ENCODE measurements at places on chromosomes 7 and 10. TPM values are rescaled to one million over a fixed set of nuclear protein-coding genes. Genes with fewer than 3 reads are reported as not detected.

CDHR1 gene
- total RNA-seq = 0.37 TPM

DNA sequence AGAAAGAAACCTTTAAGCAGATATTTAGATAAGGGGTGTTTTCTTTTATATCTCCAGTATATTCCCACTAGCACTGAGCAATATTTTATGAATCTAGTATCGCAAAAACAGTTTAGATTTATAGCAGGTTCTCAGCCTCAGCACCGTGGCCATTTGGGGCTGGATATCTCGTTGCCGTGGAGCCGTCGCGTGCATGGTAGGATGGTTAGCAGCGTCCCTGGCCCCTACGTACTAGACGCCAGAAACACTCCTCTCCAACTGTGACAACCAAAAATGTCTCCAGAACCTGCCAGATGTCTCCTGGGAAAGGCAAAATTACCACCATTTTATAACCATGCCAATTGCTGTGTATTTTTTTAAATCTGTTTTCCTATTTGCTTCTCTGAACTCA, 172.9 kb downstream of the CACNB2 start:
- no peaks in the 10 kb centered on the region for H3K36me3 ChIP-seq
- H3K27me3 ChIP-seq = no peaks in the 10 kb centered on the region
- H3K4me3 ChIP-seq = no peak overlapping the region
- no peak overlapping the region for H3K27ac ChIP-seq
- H3K4me1 ChIP-seq = no peaks in the 10 kb centered on the region

NME8 gene
- not detected for total RNA-seq

DNA sequence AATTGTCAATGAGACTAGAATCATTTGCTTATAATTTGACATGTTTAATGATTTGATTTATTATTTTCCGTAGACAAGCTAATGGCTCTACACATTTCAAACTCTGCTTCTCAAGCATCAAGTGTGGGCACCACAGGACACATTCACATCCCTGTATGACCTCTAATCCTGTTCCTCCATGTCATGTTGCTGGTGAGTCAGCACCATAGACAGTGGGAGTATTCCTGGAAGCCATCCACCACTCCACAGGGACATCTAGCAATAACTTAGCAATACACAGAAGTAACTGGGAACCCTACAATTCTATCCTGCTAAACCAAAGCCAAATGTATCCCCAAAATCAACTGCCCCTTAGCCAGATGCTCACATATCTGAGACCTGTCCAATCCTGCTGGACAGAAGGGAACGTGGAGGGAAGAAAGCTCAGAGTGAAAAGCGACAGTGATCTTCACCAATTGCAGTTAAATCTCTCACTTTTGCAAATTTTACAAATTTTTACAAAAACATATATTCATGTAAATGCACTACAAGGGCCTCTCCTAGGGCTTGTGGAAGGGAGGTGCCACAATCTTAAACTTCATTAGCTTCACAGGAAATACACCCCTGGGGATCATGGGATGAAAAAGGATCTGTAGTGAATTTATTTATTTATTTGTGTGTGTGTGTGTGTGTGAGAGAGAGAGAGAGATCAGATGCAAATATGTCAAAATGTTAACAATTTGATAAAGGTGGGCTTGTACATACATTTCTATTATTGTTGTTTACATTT, 126.5 kb downstream of the GFRA1 start:
- H3K27me3 ChIP-seq = no peaks in the 10 kb centered on the region
- DNase-seq = no peak
- H3K4me3 ChIP-seq = no peak overlapping the region
- H3K36me3 ChIP-seq = no peaks in the 10 kb centered on the region

AGR3 gene
- total RNA-seq = not detected

CDH23 gene
- total RNA-seq = 0.16 TPM

DNA sequence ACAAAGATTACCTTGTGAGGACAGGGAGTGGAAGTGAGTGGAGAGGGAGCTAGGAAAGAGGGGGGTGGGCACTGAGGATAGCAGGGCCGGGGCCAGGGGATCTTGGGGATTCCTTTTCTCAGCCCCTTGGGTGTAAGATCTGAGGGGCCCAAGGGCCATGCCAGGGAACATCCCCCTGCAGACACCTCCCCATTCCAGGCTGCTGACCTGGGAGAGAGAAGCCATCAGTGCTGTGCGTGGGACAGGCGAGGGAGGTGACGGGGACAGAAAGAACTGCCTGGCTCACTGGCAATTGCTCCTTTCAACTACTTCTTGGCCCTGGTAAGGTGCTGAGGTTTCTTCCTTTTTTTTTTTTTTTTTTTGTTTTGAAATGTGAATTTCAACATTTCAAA, 12.0 kb upstream of the BTBD16 start:
- no peaks in the 10 kb centered on the region for H3K36me3 ChIP-seq
- H3K4me3 ChIP-seq = no peak overlapping the region
- no peak for DNase-seq
- no peak overlapping the region for H3K27ac ChIP-seq
- H3K27me3 ChIP-seq = peaks cover 26% of the 10 kb centered on the region

- no peak for DNase-seq
- H3K4me1 ChIP-seq = no peaks in the 10 kb centered on the region
- no peaks in the 10 kb centered on the region for H3K36me3 ChIP-seq
- no peak overlapping the region for H3K4me3 ChIP-seq
Observed at GRCh38 chr10:44749151-44749550, 162.0 kb upstream of the TMEM72 start.

DNA sequence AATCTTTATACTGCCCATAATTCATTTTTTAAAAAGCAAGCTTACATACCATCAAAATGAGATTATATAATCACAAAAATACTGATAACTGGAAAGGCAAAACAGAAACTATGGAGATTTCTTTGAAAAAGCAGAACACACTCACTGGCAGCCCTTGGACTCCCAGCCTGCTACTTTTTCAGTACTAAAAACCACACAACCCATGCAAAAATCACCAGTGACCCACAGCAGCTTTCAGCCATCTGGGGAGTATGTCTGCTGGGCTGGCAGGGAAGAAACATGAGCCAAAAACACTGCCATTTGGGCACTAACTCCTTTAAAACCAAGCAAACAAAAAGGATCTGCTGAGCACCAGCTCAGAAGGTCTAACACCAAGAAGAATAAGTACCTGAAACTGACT, 80.0 kb upstream of the DDC start:
- no peak for DNase-seq
- no peak overlapping the region for H3K27ac ChIP-seq
- H3K4me1 ChIP-seq = peaks cover 23% of the 10 kb centered on the region
- H3K4me3 ChIP-seq = no peak overlapping the region

TAX1BP1 gene
- 61.6 TPM for total RNA-seq

PPRC1 gene
- 79.0 TPM for total RNA-seq

- H3K4me3 ChIP-seq = no peak overlapping the region
- no peaks in the 10 kb centered on the region for H3K4me1 ChIP-seq
- no peaks in the 10 kb centered on the region for H3K27me3 ChIP-seq
- DNase-seq = no peak
Observed at GRCh38 chr7:14805105-14805719, 97.3 kb downstream of the DGKB start.

DNA sequence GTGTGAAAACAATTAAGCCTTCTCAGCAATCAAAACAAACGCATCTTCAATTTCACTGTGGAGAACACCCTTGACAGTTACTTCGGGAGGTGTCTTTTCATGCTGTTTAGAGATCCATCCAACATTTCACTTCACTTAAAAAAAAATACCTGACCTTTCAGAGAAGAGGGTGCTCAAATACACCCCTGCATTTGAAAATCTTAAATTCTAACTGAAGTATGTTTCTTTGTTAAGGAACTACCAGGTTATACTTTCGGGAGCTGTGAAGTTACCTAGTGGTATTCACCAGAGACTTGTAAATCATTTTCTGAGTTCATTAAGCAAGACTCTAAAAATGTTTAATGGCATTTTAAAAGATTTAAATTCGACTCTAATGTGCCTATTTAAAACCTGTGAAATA, 38.8 kb downstream of the CNPY1 start:
- H3K4me3 ChIP-seq = no peak overlapping the region
- H3K36me3 ChIP-seq = peaks cover 2% of the 10 kb centered on the region
- H3K27ac ChIP-seq = no peak overlapping the region
- DNase-seq = no peak

COBL gene
- total RNA-seq = not detected

- peaks cover 47% of the 10 kb centered on the region for H3K27me3 ChIP-seq
- no peak for DNase-seq
- H3K4me1 ChIP-seq = peaks cover 7% of the 10 kb centered on the region
- no peak overlapping the region for H3K27ac ChIP-seq
- H3K36me3 ChIP-seq = no peaks in the 10 kb centered on the region
- no peak overlapping the region for H3K4me3 ChIP-seq
Observed at GRCh38 chr7:122884186-122884585, 2.1 kb downstream of the CADPS2 start.

ZNF33A gene
- total RNA-seq = 21.4 TPM

DNA sequence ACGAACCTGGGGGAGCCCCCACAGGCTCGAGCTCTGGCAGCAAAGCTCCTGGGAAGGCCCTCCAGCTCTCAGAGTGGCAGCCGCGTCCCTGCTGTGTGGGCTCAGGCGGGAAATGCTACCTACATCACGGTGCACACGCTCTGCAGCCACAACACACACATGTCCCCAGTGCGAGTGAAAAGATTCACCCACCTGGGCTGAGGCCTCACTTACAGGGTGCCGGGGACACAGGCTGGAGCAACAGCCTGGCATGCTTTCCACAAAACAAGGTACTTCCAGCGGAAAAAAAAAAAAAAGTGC, 410.4 kb upstream of the FOXK1 start:
- H3K36me3 ChIP-seq = no peaks in the 10 kb centered on the region
- no peak overlapping the region for H3K27ac ChIP-seq
- H3K27me3 ChIP-seq = no peaks in the 10 kb centered on the region

DNA sequence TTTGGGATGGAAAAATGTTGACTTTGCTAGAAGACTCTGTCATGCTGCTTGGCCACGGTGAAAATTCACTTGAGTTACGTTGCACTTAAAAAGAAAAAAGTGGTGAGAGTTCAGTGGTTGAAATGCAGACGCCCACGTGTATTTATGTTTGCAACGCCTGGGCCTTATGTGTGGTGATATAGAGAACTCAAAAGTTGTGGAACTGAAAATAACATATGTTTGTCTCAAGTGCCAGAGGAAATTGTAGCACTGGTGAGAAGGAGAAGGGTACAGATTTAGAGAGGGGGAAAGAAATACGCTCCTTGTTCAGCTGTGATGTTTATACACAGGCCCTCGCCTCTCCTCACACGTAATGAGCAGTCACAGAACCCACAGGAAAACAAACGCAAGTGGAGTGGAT, 73.6 kb downstream of the EMX2 start:
- no peak overlapping the region for H3K27ac ChIP-seq
- H3K4me1 ChIP-seq = no peaks in the 10 kb centered on the region
- H3K36me3 ChIP-seq = no peaks in the 10 kb centered on the region
- DNase-seq = peak; percentile 1
- no peak overlapping the region for H3K4me3 ChIP-seq
- H3K27me3 ChIP-seq = peaks cover 14% of the 10 kb centered on the region

GPR15LG gene
- total RNA-seq = not detected

FBXO24 gene
- total RNA-seq = 1.3 TPM

DNA sequence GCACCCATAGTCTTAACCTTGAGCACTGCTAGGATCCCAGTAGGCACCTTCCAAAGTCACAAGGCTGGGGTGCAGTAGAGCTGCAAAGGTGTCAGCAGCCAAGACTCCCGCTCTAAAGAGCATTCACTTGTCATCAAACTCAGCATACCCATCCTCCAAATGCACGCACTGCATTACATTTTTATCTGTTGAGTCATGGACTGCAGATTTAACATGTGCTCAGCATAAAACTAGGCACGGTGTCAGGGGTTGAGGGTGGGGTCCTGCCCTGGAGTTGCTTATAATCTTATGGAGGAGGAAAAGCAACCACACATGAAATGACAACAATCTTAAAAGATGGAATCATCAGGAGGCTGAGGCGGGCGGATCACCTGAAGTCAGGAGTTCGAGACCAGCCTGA, 102.6 kb downstream of the PARP12 start:
- no peak for DNase-seq
- no peak overlapping the region for H3K4me3 ChIP-seq
- no peaks in the 10 kb centered on the region for H3K36me3 ChIP-seq
- no peaks in the 10 kb centered on the region for H3K4me1 ChIP-seq
- no peak overlapping the region for H3K27ac ChIP-seq
- H3K27me3 ChIP-seq = peaks cover 5% of the 10 kb centered on the region

GRCh38 chr10:131167036-131167860, 144.3 kb downstream of the TCERG1L start:
- H3K4me3 ChIP-seq = no peak overlapping the region
- no peak for DNase-seq
- H3K27ac ChIP-seq = no peak overlapping the region
- no peaks in the 10 kb centered on the region for H3K27me3 ChIP-seq

CPA4 gene
- total RNA-seq = not detected

DNA sequence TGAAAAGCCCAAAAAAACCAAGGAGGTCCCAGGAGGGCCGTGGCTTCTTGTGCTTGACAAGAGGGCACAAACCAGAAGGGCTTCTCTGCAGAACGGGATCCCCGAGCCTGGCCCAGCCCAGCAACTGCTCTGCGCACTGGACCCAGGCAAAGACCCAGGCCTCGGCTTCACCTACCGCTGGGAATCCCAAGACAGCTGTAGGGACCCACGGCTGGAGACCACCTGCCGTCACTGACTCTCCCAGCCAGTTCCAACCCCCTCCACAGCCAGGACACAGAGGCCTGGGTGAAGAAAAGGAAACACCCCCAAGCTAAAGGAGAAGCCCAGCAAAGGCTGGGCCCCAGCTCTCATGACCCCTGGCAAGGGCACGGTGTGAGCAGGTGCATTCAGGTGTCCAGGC, 24.3 kb downstream of the PDGFA start:
- no peaks in the 10 kb centered on the region for H3K36me3 ChIP-seq
- DNase-seq = no peak
- no peak overlapping the region for H3K27ac ChIP-seq
- H3K4me3 ChIP-seq = no peak overlapping the region

PAOX gene
- total RNA-seq = 5.6 TPM

SUN3 gene
- not detected for total RNA-seq

PEX1 gene
- total RNA-seq = 16.8 TPM

DNA sequence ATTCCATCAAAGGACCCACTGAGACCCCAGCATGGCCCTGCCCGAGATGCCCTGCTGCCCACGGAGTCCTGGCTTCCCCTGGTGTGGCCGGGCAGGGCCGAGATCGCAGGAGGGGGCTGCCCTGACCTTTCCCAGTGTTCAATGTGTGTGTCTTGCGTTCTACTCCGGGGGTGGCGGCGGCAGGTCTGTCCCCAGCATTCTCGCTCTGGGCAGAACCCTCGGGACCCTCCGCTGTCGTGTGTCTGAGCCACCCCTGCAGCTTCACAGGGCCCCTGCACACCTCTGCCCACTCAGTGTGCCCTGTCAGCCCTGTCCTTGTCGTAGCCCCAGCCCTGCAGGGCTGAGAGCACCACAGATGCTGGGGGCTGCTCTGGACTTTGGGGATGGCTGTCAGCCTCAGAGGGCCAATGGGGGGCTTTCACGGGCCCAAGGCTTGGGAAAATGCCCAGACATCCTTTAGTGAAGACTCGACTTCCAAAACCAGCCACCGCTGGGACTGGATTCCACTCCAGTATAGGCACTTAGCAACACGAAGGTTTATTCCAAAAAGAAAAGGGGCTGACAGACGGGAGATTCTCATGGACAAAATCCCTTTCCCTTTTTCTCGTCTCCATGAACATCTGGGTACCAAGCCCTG, 30.0 kb upstream of the KNDC1 start:
- no peak overlapping the region for H3K4me3 ChIP-seq
- H3K4me1 ChIP-seq = no peaks in the 10 kb centered on the region
- H3K27me3 ChIP-seq = peaks cover 2% of the 10 kb centered on the region
